Osteocyte (in vitro differentiated cells): ENCODE measurements at places on chromosomes 4 and X.

DNA sequence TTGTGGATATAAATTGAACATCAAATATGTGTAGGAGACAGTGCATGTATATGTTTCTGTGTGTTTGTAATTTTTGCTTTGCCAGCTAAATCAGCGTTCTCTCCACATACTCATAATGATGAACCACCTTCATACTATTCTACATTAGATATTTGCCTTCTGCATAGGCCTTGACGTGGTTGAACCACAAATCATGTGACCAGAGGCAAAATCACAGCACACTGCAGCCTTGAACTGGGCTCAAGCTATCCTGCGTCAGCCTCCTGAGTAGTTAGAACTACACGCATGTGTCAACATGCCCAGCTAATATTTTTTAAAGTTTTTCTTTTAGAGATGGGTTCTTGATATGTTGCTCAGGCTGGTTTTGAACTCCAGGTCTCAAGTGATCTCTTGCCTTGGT, 9.5 kb downstream of the UBQLN2 start:
- DNase-seq: no peak

DNA sequence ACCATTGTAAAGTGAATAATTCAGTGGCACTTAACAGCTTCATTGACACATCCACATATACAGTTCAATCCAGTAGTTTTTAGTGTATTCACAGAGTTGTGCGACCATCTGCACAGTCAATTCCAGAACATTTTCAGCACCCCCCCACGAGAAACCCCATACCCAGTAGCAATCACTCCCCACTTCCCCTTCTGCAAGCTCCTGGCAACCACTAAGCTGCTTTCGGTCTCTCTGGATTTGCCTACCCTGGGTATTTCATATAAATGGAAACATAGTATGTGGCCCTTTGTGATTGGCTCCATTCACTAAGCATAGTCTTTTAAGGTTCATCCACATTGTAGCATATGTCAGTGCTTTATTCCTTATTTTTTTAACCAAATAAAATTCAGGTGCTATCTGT, 10.0 kb downstream of the MSL3 start:
- DNase-seq: no peak

DNA sequence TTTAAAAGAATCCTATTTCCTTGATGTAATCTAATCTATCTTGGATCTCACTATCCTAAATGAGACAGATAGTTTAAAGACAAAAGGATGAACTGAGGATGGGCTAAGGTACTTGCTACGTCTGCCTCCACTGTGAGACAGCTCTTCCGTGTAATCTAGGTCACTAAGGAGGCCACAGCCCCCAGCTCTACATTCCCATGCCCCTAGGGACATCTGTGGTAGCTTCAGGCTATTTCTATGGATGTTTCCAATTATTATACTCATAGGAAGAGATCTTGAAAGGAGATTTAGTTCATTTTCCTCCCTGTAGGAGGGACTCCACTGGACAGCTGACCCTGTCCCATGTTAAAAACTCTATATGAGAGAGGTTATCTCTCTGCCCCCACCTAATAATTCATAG, 140.8 kb upstream of the TRPC5 start:
- no peak for DNase-seq

DNA sequence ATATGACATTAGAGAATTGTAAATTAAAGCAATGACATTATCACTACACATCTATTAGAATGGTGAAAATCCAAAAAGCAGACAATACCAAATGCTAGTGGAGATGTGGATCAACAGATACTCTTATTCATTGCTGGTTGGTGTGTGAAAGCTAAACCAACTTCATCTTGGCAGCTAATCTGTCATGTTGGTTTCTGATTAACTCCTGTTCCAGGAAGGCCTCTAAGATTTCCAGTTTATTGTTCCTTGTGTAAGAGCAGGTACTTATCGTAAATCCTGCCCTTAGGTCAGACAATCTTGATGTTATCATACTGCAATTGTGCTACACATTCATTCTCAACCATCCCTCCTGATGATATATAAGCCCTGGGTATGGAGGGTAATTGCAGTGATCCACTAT, 809.0 kb upstream of the DIAPH2 start:
- no peak for DNase-seq

DNA sequence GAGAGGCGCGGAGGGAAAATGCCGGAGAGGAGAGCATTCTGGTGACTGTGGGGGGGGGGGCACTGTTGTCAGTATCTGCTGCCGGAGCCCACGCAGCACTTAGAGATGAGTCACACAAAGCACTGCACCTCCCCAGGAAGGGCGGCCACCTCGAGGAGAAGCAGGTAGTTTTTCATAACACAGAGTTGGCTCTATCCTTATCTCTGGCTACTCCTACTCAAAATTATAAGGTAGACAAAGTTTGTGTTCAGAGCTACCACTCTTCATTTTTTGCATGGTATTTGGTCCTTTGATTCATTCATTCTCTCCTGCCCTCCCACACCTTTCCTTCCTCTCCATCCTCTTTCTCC, 76.2 kb upstream of the SCOC start:
- no peak for DNase-seq

DNA sequence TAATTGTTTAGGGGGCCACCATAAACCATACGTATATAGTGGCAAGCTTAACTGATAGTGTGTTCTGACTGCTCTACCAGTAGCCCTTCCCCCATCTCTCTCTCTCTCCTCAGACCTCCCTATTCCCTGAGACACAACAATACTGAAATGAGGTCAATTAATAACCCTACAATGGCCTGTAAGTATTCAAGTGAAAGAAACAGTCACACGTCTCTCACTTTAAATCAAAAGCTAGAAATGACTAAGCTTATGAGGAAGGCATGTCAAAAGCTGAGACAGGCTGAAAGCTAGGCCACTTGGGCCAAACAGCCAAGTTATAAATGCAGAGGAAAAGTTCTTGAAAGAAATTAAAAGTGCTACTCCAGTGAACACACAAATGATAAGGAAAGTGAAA, 78.0 kb downstream of the PRDM5 start:
- no peak for DNase-seq

- DNase-seq: no peak
Observed at GRCh38 chr4:80011636-80012236, 61.3 kb downstream of the ANTXR2 start.

- no peak for DNase-seq
Observed at GRCh38 chrX:73563738-73564068, 706 bp downstream of the CHIC1 start.

GRCh38 chr4:8709729-8710360, 117.3 kb downstream of the CPZ start:
- peak; percentile 80 for DNase-seq

GRCh38 chr4:122842984-122843531, 16.4 kb downstream of the FGF2 start:
- no peak for DNase-seq

DNA sequence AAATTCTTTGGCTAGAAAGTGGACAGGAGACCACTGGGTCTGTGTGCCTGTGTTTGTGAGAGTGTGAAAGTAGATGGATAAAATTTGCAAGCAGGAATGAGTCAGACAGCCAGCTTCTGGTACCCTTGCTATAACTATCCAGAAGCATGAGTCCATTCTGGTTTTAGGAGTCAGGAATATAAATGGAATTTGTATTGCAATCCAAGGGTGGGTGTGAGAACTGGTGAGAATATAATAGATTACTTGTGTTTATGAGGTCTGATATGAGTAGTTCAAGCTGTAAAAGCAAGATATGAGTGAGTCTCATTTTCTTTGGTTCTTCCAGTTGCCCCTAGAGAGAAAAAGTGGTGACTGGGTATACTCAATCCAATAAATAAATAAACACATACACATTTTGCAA, 212.7 kb upstream of the TAPT1 start:
- DNase-seq: no peak

DNA sequence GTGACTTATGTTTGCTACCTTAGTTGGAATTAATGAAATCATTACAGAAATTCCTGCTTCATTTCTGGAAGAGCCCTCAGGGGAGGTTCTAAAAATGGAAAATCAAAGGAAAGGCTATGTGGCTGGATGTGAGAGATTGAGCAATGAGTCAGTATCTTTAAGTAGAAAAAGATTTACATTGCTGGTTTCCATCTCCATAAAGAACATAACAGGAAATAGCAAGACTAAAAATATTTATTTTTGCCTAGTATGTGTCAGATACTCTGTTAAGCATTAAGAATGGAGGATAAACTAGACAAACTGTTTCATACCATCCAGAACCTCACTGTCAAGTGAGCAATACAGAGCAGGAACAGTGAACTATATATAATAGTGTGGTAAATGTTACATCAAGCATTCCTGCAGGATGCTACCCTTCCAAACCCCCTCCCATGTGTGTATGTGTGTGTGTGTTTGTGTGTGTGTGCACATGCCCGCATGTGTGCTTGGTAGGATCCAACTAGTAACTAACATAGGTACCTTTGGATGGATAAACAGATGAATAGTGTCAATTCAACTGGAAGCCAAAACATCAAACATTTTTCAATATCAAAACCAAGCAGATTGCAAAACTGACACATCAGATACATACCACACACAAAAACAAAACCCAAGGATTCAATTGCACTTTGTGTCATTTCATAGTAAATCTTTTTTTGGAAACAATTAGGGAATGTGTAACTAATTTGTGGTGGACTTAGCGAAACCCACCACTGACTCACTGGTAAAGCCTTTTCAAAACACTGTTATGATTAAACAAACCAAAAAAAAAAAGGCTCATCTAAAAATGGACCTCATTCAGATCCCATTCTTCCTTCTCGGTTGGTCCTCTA, 223.4 kb downstream of the SHROOM3 start:
- no peak for DNase-seq

- no peak for DNase-seq
Observed at GRCh38 chr4:135365065-135365464, 1163.5 kb upstream of the PABPC4L start.

DNA sequence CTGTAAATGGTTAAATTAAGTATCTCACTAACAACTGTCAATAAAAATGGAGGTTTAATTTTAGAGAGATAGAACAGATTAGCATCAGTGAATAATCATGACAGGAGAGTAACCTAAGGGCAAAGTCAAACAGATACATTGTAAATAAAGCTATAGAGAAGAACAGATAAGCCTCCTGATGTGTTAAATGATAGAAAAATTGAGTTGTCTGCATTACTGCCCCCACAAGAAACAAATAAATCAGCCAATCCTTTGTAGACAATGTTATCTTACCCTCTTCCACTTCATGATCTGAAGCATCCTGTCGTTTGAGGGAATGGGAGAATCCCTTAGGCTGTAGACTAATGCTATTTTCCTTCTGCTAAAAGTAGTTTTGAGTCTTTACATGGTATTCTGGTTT, 147.8 kb downstream of the PCDH18 start:
- DNase-seq: no peak

GRCh38 chr4:64940698-64941097, 531.4 kb upstream of the TECRL start:
- DNase-seq: no peak

DNA sequence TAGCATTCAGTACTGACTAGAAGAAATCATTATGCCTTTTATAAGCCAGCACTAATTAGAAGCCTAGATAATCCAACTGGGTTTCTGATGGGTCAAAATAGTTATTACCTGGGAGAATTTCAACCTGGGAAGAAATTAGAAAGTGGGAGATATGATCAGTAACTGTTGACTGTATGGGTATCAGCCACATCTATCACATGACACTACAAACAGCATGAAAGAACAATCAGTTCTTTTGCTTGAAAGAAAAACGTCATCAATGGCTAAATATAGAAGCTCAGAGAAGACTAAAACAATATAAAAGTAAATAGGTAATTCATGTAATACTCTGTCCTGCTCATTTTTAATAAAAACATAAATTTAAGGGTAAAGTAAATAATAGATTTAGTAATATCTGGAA, 145.1 kb downstream of the CAMK2D start:
- DNase-seq: no peak

DNA sequence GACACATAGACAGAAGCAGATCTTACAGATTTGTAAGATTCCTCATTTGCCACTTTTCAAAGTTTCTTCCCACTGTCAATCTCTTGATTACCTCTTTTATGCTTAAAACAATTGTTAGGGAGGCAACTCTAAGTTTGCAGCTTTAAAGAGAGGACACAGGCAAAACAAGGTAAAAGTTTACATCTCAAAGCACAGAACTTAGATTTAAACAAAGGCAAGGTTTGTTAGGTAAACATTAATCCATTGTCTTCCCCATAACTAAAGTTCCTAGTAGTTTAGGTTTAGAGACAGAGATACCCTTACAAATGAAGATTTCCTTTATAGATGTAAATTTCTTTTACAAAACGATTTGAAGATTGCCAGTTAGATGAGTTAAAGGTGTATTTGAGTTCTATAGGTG, 176.9 kb downstream of the AASDH start:
- DNase-seq: no peak

GRCh38 chrX:43703211-43703791, 47.2 kb downstream of the MAOA start:
- no peak for DNase-seq

DNA sequence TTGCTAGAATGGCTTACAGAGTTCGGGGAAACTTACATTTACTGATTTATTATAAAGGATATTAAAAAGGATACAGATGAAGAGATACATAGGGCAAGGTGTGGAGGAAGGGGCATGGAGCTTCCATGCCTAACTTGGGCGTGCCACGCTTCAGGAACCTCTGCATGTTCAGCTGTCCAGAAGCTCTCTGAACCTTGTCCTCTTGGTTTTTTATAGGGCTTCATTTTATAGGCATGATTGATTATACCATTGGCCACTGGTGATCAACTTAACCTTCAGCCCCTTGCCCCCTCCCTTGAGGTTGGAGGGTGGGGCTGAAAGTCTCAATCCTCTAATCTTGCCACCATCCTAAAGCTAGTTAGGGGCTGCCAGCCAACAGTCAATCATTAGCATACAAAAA, 10.7 kb downstream of the SMAD1 start:
- DNase-seq: no peak

DNA sequence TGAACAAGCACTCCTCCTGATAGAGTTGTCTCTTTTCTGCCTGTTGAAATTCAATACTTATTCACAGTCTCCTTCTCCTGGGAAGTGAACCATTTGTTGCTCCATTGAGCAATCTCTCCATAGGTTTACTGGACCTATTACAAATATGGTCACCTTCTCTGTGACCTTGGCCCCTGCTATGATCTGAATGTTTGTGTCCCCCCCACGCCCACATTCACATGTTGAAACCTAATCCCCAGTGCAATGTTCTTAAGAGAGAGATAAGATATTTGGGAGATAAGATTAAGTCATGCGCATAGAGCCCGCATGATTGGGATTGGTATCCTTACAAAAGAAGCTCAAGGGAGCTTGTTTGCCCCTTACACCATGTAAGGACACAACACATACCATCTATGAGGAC, 54.1 kb upstream of the GABRE start:
- no peak for DNase-seq

DNA sequence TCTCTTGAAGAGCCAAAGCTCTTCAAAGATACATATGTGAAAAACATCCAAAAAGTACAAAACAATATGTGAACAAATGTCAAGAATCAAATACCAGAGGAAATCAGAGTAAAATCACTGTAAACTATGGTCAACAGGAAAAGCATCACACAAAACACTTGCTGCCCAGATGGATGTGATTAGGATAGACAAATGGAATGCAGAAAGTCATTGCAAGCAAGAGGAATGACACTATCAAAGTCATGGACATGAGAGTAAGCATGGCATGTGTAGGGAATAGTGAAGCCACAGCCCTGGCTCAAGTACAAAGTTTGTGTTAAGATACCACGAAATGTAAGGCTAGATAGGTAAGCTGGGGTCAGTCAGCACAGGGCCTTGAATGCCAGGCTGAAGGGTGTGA, 37.7 kb downstream of the CLDN2 start:
- no peak for DNase-seq

GRCh38 chr4:1532549-1533395, 126.5 kb upstream of the NKX1-1 start:
- DNase-seq: no peak
